ENCODE measurements at places on chromosomes 12 and 14. TPM values are rescaled to one million over a fixed set of nuclear protein-coding genes. Genes with fewer than 3 reads are reported as not detected.

The TBC1D30 gene
- total RNA-seq = 0.42 TPM

The ERP27 gene
- total RNA-seq = not detected

The OR6C4 gene
- total RNA-seq = not detected

The OAS1 gene
- 0.37 TPM for total RNA-seq

The MYF5 gene
- total RNA-seq = not detected

The BICDL1 gene
- total RNA-seq = 0.46 TPM

The TTC8 gene
- 30.8 TPM for total RNA-seq

The NID2 gene
- total RNA-seq = 264 TPM

The CAPZA3 gene
- total RNA-seq = not detected

The MLXIP gene
- total RNA-seq = 55.7 TPM
